Activated naive CD4-positive, alpha-beta T cell treated with anti-CD3 and anti-CD28 coated beads, Interleukin-2, amount 50 U/mL, for 72 hours (primary cell): ENCODE measurements at places on chromosomes 2 and 18. TPM values are rescaled to one million over a fixed set of nuclear protein-coding genes. Genes with fewer than 3 reads are reported as not detected.

The MZT2B gene
- 450 TPM for total RNA-seq

The TCF23 gene
- total RNA-seq, result 0.07 TPM

The CNTNAP5 gene
- not detected for total RNA-seq

The MOGAT1 gene
- not detected for total RNA-seq

The TET3 gene
- total RNA-seq, result 24.7 TPM

The NAGK gene
- total RNA-seq, result 77.4 TPM

The TUBA4B gene
- not detected for total RNA-seq

The UBXN4 gene
- 131 TPM for total RNA-seq
